Stimulated activated CD4-positive, alpha-beta T cell treated with anti-CD3 and anti-CD28 coated beads, Interleukin-12 subunit alpha, Interleukin-12 subunit beta, amount 100 ng/mL, for 24 hours (primary cell): ENCODE measurements at places on chromosomes 2 and 18.
A peak's percentile ranks its signal among the peaks of the same experiment; 100 is the strongest.

GRCh38 chr2:579351-579886, 97.8 kb downstream of the TMEM18 start:
- DNase-seq = no peak

DNA sequence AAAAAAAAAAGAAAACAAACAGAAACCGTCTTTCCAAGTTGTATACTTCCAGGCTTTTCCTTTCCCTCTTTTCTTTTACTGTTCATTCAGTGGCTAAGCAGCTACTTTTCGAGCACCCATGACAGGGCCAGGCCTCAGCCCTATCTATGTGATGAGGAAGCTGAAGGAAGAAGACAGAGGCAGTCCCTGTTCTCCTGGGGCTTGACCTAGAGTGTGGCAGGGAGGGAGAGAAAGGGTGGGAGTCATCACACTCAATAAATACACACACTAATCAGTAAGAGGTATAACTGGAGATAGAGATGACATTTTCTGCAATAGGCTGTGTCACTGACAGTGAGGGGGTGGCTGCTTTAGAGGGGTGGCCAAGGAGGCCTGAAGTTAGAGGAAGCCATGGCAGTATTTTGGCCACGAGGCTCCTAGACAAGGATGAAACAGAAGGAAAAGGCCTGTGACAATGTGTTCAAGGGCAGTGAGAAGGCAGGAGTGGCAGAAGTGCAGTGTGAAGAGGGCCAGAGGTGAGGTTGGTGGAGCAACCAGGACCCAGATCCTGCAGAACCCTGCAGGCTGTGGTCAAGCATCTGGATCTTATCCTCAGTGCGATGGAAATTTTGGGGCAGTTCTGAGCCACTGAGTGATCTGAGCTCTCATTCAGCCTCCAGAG, 131.8 kb upstream of the TTC39C start:
- no peak for DNase-seq

DNA sequence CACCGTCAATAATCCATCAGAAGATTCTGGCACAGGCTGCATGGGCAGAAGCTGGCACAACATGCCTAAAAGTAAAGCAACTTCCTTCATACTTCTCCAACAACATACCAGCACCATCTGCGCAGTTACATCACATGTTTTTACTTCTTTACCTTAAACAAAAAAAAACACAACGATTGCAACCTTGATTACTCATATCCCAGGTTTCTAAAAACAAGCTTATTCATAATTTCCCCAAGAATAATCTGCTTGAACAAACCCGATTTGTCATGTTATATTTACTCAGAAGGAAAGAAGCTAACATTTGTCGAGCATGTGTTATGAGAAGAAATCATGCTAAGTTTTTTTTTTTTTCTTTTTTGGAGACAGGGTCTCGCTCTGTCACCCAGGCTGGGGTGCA, 54.7 kb downstream of the THADA start:
- no peak for DNase-seq

GRCh38 chr18:8142932-8143331, 466.3 kb upstream of the RAB12 start:
- no peak for DNase-seq

GRCh38 chr2:96146153-96146880, 1.1 kb upstream of the DUSP2 start:
- peak; percentile 88 for DNase-seq
